Stimulated activated CD4-positive, alpha-beta T cell treated with anti-CD3 and anti-CD28 coated beads, Interleukin-1b, Interleukin-23, amount 100 ng/mL, for 1 hour (primary cell): ENCODE measurements at places on chromosomes 3 and 15.

GRCh38 chr3:81406318-81406717, 355.1 kb downstream of the GBE1 start:
- no peak for DNase-seq

- DNase-seq: no peak
Measured at GRCh38 chr3:13121553-13122001, 48.3 kb upstream of the IQSEC1 start.

DNA sequence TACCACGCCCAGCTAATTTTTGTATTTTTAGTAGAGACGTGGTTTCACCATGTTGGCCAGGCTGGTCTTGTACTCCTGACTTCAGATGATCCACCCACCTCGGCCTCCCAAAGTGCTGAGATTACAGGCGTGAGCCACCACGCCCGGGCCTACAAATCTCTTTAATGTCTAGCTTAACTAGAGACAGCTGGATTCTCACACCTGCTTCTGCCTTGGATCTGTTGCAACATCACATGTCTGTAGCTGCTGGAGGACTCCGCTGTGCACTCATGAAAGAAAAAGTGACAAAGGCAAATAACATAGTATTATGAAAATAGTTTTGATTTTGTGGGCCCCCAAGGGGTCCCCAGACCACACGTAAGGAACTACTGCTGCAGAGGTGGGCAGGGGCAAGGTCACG, 85.9 kb downstream of the NCEH1 start:
- DNase-seq: no peak

GRCh38 chr3:84538597-84538996, 420.2 kb upstream of the CADM2 start:
- no peak for DNase-seq

DNA sequence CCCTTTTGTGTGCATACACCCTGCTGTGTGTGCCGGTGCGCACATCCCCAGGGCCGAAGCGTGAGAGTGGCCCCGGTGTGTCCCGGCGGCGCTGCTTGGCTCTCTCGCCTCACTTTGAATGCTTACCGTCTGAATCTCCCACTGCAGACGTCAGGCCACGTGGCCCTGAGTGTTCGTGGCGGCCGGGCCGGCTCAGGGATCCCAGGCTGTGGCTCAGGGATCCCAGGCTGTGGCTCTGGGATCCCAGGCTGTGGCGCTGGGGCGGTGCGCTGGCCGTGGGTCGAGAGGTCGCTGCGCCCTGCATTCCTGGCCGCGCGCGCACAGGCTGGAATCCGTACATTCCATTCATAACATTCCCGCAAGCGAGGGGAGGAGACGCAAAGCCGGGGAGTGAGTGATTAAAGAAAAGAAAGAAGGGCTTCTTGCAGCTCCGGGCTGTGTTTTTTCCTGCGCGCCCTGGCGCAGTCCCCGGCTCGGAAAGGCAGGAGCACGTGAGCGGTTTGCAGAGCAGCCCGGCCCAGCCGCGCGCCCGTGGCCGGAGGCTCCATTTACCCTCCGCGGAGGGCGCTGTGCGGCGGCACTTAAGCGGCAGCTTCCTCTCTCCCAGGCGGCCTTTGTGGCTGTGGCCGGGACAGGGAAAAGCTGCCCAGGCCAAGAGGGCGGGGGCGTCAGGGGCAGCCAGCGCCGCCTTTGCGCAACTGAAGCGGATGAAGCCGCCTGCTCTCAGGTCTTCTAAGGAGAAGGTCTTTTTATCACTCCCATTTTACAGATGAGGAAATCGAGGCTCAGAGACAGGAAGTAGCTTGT, 87.0 kb upstream of the ALDH1L1 start:
- no peak for DNase-seq
